ENCODE measurements at places on chromosomes 7 and 10.

DNA sequence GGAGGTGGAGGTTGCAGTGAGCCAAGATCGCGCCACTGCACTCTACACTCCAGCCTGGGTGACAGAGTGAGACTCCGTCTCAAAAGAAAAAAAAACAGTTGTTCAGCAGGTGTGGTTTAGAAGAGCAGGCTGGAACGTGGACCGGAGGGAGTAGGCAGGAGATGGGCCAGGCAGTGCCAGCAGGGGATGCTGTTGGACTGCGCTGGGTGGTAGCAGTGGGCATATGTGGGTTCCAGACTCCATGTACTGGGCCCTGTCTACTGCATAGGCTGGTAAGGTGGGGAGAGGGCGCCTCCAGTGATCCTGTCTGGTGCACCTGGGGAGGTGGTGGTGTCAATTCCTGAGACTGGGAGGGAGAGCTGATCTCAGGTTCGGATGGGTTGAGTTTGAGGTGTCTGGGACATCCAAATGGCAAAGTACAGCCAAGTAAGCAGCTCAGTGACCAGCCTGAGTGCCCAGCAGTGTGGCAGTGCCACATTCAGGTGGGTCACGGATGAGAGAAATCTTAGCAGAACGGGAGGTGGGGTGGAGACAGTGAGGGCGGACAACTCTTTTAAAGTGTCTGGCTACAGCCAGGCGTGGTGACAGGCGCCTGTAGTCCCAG lies 25.9 kb downstream of the SFXN4 start:
- H3K27me3 ChIP-seq = no peaks in the 10 kb centered on the region
- peak overlapping the region; percentile 14 for H3K27ac ChIP-seq
- DNase-seq = peak; percentile 41
- H3K4me3 ChIP-seq = no peak overlapping the region
- peaks cover 13% of the 10 kb centered on the region for H3K4me1 ChIP-seq

DNA sequence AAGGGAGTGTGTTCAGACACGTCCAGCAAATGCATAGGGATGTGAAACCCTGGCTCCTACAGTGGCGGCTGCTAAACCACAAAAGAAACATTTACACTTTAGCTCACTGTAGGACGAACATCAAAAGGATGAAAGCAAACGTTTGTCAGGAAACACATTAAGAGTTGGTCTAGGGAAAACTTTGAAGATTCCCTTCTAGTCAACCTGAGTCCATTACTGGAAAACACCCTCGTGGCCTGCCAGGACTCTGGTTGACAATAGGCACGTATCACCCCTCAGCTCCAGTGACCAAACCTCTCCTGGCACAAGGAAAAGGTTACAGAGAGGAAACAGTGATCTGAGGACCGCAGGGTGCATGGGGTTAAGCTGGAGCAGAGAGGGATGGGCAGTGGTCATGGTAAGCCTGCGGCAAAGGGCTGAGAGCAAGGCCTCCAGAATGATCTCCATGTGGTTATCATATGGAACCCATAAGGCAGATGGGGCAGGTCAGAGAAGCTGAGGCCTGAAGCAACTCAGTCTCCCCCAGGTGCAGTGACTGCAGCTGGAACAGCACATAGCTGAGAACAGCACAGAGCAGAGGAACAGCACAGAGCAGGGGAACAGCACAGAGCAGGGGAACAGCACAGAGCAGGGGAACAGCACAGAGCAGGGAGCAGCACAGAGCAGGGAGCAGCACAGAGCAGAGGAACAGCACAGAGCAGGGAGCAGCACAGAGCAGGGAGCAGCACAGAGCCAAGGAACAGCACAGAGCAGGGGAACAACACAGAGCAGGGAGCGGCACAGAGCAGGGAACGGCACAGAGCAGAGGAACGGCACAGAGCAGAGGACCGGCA lies 49.9 kb downstream of the CHST15 start:
- no peak overlapping the region for H3K4me3 ChIP-seq
- peaks cover 5% of the 10 kb centered on the region for H3K4me1 ChIP-seq
- no peaks in the 10 kb centered on the region for H3K36me3 ChIP-seq
- H3K27me3 ChIP-seq = no peaks in the 10 kb centered on the region

- H3K4me3 ChIP-seq = no peak overlapping the region
- H3K4me1 ChIP-seq = no peaks in the 10 kb centered on the region
- no peaks in the 10 kb centered on the region for H3K36me3 ChIP-seq
- H3K27ac ChIP-seq = no peak overlapping the region
- DNase-seq = no peak
These were observed 778.3 kb upstream of the SORCS1 start for GRCh38 chr10:107942826-107943225.

- H3K27ac ChIP-seq = no peak overlapping the region
- DNase-seq = no peak
- H3K27me3 ChIP-seq = no peaks in the 10 kb centered on the region
- no peaks in the 10 kb centered on the region for H3K4me1 ChIP-seq
- H3K4me3 ChIP-seq = no peak overlapping the region
These were observed 206.5 kb upstream of the CNTNAP2 start for GRCh38 chr7:145909991-145910513.

- DNase-seq = no peak
- H3K27ac ChIP-seq = peak overlapping the region; percentile 46
- peaks cover 55% of the 10 kb centered on the region for H3K36me3 ChIP-seq
- H3K27me3 ChIP-seq = no peaks in the 10 kb centered on the region
- H3K4me1 ChIP-seq = peaks cover 36% of the 10 kb centered on the region
These were observed 39.4 kb upstream of the PHF14 start for GRCh38 chr7:10934292-10934691.

- H3K27ac ChIP-seq = no peak overlapping the region
- DNase-seq = no peak
- H3K4me3 ChIP-seq = no peak overlapping the region
- no peaks in the 10 kb centered on the region for H3K27me3 ChIP-seq
- H3K36me3 ChIP-seq = no peaks in the 10 kb centered on the region
These were observed 189.7 kb downstream of the THSD7A start for GRCh38 chr7:11642276-11642675.

DNA sequence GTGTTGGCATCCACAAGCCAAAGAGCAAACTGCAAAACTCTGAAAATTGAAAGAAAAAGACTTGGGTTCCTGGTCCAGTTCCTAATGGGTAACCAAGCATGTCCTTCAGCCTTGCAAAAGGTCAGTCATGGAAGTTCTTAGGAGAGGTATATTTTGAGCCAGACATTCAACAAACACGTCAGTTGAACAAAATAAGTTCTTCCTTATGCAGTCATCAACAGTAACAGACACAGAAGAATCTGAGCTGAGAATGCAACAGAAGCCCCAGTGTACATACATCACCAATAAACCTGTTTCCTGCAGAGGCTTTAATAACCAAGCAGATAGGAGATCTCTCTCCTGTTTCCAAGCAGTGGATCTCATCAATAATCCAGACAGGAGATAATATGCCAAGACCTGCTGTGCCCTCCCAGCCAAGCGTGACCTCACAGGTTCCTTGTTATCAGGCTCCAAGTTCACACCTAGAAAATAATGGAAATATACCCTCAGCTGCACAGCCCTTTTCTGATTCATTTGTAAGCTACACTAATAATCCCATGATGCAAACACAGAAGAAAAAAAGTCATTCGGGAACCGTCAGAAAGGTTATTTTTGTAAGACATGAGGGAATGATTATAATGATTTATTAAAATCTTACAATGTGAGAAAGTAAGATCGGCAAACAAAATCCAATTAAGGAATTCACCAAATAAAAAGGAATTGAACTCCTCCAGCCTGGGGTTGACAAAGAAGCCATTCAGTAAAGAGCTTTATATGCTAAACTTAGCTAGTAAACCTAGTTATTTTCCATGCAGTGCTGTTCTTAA lies 90.7 kb downstream of the DGKI start:
- H3K27ac ChIP-seq = no peak overlapping the region
- no peaks in the 10 kb centered on the region for H3K4me1 ChIP-seq
- H3K4me3 ChIP-seq = no peak overlapping the region
- no peak for DNase-seq
- H3K27me3 ChIP-seq = peaks cover 8% of the 10 kb centered on the region
- H3K36me3 ChIP-seq = no peaks in the 10 kb centered on the region

DNA sequence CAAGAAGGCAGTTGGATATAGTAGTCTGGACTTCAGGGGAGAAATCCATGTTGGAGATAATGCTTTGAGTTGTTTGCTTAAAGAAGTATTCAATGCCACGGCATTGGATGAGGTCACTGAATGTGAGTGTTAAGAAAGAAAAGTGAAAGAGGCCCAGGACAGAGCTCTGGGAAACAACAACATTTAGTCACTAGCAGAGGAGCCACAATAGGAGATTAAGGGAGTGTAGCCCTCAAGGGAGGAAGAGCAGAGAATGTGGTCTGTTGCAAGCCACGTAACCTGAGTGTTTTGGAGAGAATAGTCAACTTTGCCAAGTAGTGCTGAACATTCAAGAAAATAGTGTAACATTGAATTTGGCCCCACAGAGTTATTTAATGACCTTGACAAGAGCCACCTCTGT lies 114.7 kb downstream of the MYO3A start:
- DNase-seq = no peak
- H3K4me1 ChIP-seq = no peaks in the 10 kb centered on the region
- H3K27ac ChIP-seq = no peak overlapping the region
- H3K4me3 ChIP-seq = no peak overlapping the region

DNA sequence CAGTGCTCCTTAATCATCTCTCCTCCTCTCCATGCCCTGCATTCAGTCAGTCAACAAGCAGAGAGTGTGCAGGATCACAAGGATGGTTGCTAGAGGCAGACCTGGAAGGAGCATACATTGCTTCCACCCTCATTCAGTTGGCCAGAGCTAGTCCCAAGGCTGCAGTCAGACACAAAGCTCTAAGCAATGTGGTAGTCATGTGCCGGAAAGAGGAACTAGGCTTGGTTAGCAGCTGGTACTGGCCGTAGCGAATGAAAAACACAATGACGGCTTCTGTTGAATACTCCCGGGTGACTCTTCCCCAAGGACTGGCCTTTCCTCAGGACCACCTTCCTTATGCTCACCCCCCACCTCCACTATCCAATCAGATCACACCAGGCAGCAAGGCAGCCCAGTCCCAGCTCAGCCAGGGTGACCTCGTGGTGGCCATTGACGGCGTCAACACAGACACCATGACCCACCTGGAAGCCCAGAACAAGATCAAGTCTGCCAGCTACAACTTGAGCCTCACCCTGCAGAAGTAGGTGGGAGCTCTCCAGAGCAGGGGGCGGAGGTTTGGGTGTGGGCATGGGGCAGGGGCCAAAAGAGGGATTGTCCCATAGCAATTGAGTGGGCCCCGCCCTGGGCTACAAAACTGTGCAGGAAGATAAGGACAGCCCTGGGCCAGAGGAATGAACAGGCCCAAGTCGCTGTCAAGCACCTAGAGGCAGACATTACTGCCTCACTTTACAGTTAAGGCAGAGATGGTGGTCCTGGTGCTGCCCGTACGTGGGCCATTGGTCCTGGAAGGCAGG lies 10.9 kb downstream of the LDB3 start:
- no peak for DNase-seq
- H3K27me3 ChIP-seq = peaks cover 2% of the 10 kb centered on the region
- no peak overlapping the region for H3K27ac ChIP-seq
- no peak overlapping the region for H3K4me3 ChIP-seq

DNA sequence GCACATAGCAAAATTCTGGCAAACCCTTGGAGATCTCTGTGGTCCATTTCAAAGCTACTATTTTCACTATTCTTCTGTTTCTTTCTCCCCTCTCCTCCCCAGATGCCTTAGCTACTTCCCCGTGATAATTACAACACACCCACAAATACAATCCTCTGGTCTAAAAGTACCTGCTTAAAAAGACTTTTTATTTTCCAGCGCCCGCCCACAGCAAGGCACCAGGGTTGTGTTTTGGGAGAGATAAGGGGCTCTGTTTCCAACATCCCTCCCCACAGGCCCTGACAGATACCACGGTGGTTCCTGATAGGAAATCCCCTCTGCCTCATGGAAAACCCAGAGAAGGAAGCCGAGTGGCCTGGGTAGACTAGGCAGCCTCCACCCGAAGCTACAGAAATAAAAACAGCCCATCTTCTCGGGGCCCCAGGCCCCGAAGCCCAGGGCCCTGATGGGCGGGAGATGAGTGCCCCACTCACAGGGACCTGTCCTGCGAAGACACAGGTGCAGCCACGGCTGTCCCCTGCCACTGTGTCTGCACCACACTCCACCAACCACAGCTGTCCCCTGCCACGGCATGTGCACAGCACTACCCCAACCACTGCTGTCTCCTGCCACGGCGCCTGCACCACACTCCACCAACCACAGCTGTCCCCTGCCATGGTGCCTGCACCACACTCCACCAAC lies 19.7 kb downstream of the CALML5 start:
- no peaks in the 10 kb centered on the region for H3K27me3 ChIP-seq
- no peak overlapping the region for H3K27ac ChIP-seq
- H3K36me3 ChIP-seq = no peaks in the 10 kb centered on the region

GRCh38 chr7:74401137-74401859 lies 52.4 kb upstream of the GTF2IRD1 start:
- peak; percentile 81 for DNase-seq
- H3K4me3 ChIP-seq = no peak overlapping the region
- H3K4me1 ChIP-seq = no peaks in the 10 kb centered on the region
- no peaks in the 10 kb centered on the region for H3K27me3 ChIP-seq

GRCh38 chr10:13118784-13119410 lies 18.9 kb downstream of the OPTN start:
- H3K27me3 ChIP-seq = no peaks in the 10 kb centered on the region
- peaks cover 54% of the 10 kb centered on the region for H3K36me3 ChIP-seq
- H3K4me1 ChIP-seq = peaks cover 19% of the 10 kb centered on the region
- DNase-seq = no peak
- H3K4me3 ChIP-seq = no peak overlapping the region
- H3K27ac ChIP-seq = no peak overlapping the region

GRCh38 chr7:130218806-130219620 lies 11.4 kb downstream of the SSMEM1 start:
- no peak overlapping the region for H3K27ac ChIP-seq
- peaks cover 10% of the 10 kb centered on the region for H3K27me3 ChIP-seq
- H3K4me3 ChIP-seq = no peak overlapping the region
- H3K36me3 ChIP-seq = no peaks in the 10 kb centered on the region

DNA sequence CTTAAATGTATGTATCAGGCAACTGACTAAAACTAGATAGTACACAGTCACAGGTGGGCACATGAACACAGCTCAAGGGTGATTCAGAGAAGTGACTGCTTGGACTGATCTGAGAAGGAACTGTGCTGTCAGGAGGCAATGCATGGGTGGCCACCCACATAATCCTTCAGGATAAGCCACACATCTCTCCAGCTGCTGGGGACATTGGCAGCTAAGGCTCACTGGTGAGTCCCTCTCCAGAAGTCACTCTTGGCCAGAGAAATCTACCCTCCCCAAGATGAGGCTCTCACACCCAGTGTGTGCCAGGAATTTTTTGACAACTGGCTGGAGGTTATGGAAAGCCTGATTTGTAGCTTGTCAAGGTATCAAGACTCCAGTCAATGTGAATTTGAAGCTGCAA lies 302.4 kb upstream of the NEBL start:
- no peak overlapping the region for H3K27ac ChIP-seq
- no peak for DNase-seq
- no peaks in the 10 kb centered on the region for H3K4me1 ChIP-seq

- H3K27ac ChIP-seq = no peak overlapping the region
- H3K4me1 ChIP-seq = peaks cover 41% of the 10 kb centered on the region
- DNase-seq = no peak
These were observed 38.3 kb upstream of the VCL start for GRCh38 chr10:73959484-73960243.

DNA sequence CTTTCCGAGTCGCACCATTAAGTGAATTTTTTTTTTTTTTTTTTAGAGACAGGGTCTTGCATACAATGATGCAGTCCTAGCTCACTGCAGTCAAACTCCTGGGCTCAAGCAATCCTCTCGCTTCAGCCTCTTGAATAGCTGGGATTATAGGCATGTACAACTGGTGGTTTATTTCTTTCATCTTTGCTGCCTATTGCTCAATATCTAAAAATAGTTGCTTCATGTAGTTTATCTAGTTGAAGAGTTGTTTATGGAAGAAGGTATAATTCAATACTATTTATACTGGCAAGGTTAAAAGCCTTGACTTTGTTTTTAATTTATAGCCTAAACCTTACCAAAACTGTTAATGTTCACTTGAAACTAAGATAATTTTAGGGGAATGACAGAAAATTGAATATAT lies 66.9 kb downstream of the SEMA3D start:
- no peak overlapping the region for H3K4me3 ChIP-seq
- no peaks in the 10 kb centered on the region for H3K4me1 ChIP-seq
- H3K27ac ChIP-seq = no peak overlapping the region
- DNase-seq = no peak
- H3K36me3 ChIP-seq = no peaks in the 10 kb centered on the region

Measured in activated naive CD8-positive, alpha-beta T cell treated with anti-CD3 and anti-CD28 coated beads, Interleukin-2, amount 50 U/mL, for 24 hours (primary cell).